ENCODE measurements at places on chromosomes 6 and 20.

DNA sequence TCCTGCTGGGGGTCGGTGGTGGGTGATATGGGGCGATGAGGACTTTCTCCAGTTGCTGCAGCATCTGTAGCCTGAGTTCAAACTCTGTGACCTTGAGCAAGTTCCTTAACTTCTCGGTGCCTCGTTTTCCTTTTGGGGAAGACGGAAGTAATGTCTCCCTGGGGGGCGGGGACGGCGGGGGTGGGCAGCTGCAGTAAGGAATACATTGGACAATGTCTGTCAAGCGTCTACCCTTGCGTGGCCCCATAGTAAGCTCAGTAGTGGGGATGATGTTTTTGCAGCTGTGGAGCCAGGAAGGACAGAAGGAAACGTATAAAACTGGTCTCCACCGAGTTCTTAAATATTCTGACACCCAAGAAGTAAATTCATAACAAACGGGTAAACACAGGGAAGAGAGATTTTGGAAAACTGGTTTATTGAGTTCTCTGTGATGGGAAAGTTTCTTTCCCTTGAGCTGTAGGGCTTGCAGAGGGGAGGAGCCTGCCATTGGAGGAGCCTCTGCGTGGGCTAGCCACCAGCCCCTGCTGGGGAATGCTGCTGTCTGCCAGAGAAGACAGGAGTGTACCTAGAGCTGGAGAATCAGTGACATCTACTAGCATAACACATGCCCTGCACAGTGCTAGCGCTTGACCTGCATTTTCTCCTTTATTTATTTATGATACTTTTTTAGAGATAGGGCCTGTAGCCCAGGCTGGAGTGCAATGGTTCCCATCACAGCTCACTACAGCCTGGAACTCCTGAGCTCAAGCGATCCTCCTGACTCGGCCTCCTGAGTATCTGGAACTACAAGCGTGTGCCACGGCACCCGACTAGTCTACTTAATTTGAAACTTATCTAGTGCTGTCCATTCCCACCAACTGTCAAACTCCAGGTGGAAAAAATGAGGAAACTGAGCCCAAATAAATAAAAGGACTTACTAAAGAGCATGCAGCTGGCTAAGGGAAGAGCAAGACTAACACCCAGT, 1.2 kb upstream of the ACSS1 start:
- H3K27me3 ChIP-seq = no peaks in the 10 kb centered on the region
- DNase-seq = no peak
- H3K4me3 ChIP-seq = peak overlapping the region; percentile 91
- H3K27ac ChIP-seq = peak overlapping the region; percentile 96
- peaks cover 10% of the 10 kb centered on the region for H3K4me1 ChIP-seq

DNA sequence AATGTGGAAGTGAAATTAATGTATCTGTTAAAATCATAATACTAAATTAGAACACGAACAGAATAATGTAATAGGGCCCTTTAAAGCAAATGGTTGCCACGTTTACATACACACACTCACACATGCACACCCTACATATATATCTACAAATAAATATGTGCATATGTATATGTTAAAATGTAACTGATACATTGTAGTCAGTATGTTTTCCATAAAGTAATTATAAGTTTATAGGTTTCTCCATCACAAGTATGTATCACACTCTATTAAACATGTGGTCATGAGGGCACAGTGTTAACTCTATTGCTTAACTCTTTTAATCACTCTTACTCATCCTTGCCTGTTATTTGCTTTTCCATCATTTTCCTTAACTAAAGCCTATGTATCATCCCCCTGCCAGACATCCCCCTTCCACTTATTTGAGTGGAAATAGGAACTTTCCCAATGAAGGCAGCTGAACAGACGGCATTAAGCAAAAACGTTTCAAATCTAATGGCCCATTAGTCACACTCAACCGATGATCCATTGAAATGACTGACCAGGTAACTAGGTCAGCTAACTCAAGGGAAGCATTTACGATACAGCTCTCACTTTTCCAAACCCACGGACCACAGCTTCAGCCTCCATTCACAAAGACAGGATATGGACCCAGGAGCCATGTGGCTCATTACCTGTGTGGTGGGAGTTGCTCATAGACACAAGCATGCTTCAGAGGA, 89.3 kb downstream of the HAO1 start:
- no peaks in the 10 kb centered on the region for H3K27me3 ChIP-seq
- H3K27ac ChIP-seq = no peak overlapping the region
- no peaks in the 10 kb centered on the region for H3K36me3 ChIP-seq
- no peak for DNase-seq

GRCh38 chr20:651713-652614, 1.0 kb downstream of the SRXN1 start:
- H3K27me3 ChIP-seq = no peaks in the 10 kb centered on the region
- peak overlapping the region; percentile 82 for H3K4me3 ChIP-seq
- DNase-seq = no peak
- H3K27ac ChIP-seq = peak overlapping the region; percentile 89
- H3K36me3 ChIP-seq = peaks cover 10% of the 10 kb centered on the region
- H3K4me1 ChIP-seq = no peaks in the 10 kb centered on the region

GRCh38 chr6:82617648-82618047, 254.0 kb downstream of the TPBG start:
- no peaks in the 10 kb centered on the region for H3K4me1 ChIP-seq
- H3K27me3 ChIP-seq = no peaks in the 10 kb centered on the region
- no peak overlapping the region for H3K27ac ChIP-seq
- no peak for DNase-seq
- H3K36me3 ChIP-seq = no peaks in the 10 kb centered on the region

DNA sequence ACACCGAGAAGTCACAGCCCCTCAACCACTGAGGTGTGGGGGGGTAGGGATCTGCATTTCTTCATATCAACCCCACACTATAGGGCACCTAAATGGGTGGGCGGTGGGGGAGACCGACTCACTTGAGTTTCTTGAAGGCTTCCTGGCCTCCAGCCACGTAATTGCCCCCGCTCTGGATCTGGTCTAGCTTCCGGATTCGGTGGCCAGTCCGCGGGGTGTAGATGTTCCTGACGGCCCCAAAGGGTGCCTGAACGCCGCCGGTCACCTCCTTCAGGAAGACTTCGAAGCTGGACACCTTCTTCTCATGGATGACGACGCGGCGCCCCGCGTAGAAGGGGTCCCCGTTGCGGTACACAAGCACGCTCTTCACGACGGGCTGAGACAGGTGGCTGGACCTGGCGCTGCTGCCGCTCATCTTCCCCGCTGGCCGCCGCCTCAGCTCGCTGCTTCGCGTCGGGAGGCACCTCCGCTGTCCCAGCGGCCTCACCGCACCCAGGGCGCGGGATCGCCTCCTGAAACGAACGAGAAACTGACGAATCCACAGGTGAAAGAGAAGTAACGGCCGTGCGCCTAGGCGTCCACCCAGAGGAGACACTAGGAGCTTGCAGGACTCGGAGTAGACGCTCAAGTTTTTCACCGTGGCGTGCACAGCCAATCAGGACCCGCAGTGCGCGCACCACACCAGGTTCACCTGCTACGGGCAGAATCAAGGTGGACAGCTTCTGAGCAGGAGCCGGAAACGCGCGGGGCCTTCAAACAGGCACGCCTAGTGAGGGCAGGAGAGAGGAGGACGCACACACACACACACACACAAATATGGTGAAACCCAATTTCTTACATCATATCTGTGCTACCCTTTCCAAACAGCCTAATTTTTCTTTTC, at the start of gene DCDC2:
DCDC2 (minus strand) TSS at position 724 of the 883 bp plus-strand sequence; CDS start at position 415, 309 bp downstream.
- H3K4me3 ChIP-seq = peak within 1 kb of the TSS; percentile 64
- DNase-seq = peak; percentile 66
- no peaks in the 10 kb centered on the region for H3K27me3 ChIP-seq
- peak within 1 kb of the TSS; percentile 66 for H3K27ac ChIP-seq
- H3K36me3 ChIP-seq = no peaks in the 10 kb centered on the region

DNA sequence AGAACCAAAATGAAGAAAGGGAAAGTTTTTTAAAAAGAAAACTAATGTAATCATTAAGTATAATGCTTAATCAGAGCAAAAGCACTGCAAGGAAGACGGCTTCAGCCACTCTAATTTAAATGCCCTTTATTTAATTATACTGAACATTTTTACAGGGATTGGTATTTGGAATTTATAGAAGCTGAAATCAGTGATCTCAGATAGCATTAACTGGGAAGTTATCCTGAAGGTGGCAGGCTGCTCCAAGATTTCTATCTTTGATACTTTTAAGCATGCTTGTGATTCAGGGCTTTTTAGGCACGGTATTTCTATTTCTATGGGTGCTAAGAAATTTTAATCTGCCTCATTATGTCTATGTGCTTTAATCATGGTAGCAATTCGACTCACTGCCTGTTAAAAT, 1.3 kb upstream of the NDUFAF4 start:
- H3K27me3 ChIP-seq = no peaks in the 10 kb centered on the region
- no peak for DNase-seq
- no peak overlapping the region for H3K27ac ChIP-seq
- H3K4me1 ChIP-seq = peaks cover 7% of the 10 kb centered on the region
- H3K4me3 ChIP-seq = no peak overlapping the region
- peaks cover under 1% of the 10 kb centered on the region for H3K36me3 ChIP-seq

DNA sequence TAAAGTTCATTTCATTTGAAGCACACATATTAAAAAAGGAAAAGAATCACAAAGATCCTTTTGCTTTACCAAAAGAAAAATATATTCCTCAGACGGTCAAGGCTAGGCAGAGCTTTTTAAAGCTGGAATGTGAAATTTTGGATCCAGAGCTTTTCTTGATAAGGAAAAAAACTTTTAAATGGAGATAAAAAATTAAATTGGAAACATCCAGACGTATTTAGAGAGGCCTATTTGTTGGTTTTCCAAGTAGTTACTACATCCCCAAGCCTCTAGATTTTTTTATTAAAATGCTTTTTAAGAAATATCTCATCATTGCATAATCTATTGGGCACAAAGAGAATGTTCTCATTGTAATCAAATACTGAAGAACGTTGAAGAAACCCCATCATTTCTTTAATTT, 385.7 kb upstream of the CITED2 start:
- no peaks in the 10 kb centered on the region for H3K36me3 ChIP-seq
- no peaks in the 10 kb centered on the region for H3K27me3 ChIP-seq
- no peak overlapping the region for H3K4me3 ChIP-seq
- no peak for DNase-seq
- no peaks in the 10 kb centered on the region for H3K4me1 ChIP-seq

DNA sequence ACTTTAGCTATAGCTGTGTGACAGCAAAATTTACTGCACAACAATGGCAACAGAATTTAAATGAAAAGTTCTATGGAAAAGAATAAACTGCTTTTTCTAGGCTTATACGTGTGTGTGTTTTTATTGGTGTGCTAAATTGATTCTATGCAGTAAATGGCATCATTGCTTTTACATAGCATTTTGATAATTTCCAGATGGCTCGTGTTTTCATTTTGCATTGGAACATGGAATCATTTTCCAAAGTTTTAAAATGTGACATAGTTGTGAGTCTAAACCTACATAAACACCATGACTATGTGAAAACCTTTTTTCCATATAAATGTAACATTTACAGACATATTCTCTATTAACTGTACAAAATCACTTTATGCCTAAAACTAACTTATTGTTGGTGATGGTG, 127.8 kb downstream of the SIM1 start:
- DNase-seq = no peak
- H3K4me3 ChIP-seq = no peak overlapping the region
- no peak overlapping the region for H3K27ac ChIP-seq

- no peaks in the 10 kb centered on the region for H3K27me3 ChIP-seq
- no peak overlapping the region for H3K27ac ChIP-seq
- H3K4me1 ChIP-seq = no peaks in the 10 kb centered on the region
- no peaks in the 10 kb centered on the region for H3K36me3 ChIP-seq
Observed at GRCh38 chr6:46772016-46772415, 21.2 kb upstream of the MEP1A start.

DNA sequence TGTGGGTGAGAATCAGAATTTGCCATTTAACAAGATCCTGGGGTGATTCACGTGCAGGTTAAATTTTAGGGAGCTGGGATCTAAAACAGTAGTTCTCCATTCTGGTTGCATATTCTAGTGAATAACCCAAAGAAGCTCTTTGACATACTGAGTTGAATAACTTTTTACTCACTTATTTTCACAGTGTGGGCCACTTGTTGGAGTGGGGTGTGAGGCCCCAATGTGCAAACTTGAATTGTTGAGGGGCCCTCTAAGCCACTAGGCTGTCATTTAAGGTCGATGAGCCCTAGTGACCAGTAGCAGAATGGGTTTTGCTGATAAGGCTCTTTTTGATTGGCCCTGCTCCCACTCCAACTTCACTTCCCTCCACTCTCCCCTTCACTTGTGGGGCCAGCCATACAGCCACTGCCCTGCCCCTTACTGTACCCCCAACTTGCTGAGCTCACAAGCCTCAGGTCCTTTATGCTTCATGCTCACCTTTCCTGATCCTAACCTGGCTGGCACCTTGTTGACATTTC, 33.6 kb upstream of the RIPOR2 start:
- DNase-seq = no peak
- no peak overlapping the region for H3K4me3 ChIP-seq
- no peaks in the 10 kb centered on the region for H3K27me3 ChIP-seq
- no peak overlapping the region for H3K27ac ChIP-seq
- no peaks in the 10 kb centered on the region for H3K36me3 ChIP-seq
- no peaks in the 10 kb centered on the region for H3K4me1 ChIP-seq

DNA sequence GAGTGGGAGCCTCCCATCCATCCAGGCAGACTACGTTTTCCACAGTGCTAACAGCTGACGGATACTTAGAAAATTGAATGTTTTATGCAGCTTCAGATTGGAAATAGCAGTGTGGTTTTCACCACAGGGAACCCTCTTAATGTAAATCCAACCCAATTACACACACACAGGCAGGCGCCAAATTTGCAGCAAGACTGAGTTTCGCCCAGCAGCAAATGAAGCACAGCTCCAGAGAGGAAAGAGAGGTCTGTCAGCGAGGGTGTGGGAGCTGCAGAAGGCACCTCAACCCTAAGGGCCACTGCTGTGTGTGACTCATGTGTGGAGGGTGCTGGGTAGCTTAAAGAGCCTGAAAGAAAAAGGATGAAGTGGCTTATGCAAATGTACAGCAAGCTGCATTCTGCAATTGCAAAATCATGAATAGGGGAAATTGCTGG, 365.7 kb downstream of the MAFB start:
- H3K4me3 ChIP-seq = no peak overlapping the region
- no peak for DNase-seq
- no peaks in the 10 kb centered on the region for H3K27me3 ChIP-seq
- H3K4me1 ChIP-seq = no peaks in the 10 kb centered on the region

- no peaks in the 10 kb centered on the region for H3K36me3 ChIP-seq
- H3K4me1 ChIP-seq = peaks cover 4% of the 10 kb centered on the region
- no peak overlapping the region for H3K4me3 ChIP-seq
- no peaks in the 10 kb centered on the region for H3K27me3 ChIP-seq
- no peak overlapping the region for H3K27ac ChIP-seq
Observed at GRCh38 chr6:74969591-74970267, 236.1 kb downstream of the COL12A1 start.

DNA sequence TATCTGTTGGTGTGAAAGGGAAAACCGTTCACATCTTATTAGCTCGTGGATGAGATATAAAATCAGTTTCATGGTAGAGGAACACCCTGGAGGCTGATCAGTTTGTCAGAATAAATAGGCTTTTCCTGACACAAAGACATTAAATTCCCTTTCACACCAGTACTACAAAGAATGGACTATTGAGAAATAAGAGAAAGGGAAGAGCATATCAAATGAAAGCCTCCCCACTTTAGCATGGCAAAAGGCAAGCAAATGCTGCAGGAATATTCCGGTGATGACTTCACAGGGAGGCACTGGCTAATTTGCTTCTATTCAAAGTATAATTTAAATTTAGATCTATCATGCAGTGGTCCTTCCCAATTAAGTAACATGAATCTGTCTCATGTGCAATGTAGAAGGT, 115.9 kb upstream of the AGPAT4 start:
- H3K36me3 ChIP-seq = no peaks in the 10 kb centered on the region
- no peaks in the 10 kb centered on the region for H3K4me1 ChIP-seq
- no peaks in the 10 kb centered on the region for H3K27me3 ChIP-seq
- DNase-seq = no peak

Data from breast epithelium (tissue), 4 donors.